ENCODE measurements at places on chromosomes 5 and 9.

DNA sequence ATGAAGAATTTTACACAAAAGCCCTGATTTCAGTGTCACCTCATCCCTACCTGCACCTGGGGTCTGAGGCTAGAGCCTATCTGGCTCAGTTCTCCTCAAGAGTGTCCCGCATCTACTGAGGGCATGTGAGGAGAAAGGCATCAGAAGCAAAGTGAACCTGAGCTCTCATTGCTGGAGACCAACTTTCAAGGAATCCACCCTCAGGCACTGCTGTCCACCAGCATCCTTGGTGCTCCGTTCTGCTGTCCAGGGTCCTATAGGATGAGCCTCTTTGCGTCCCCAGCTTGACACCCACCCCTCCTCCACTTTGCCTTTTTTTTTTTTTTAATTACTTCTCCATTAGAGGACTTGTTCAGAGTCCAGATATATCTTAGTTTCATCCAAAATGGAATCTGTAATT is 49.5 kb downstream of the CAMSAP1 start:
- DNase-seq, result no peak

- no peak for DNase-seq
Measured at GRCh38 chr5:156513123-156513815, 186.3 kb downstream of the SGCD start.

GRCh38 chr5:29351170-29351569 is 1842.3 kb upstream of the CDH6 start:
- no peak for DNase-seq

DNA sequence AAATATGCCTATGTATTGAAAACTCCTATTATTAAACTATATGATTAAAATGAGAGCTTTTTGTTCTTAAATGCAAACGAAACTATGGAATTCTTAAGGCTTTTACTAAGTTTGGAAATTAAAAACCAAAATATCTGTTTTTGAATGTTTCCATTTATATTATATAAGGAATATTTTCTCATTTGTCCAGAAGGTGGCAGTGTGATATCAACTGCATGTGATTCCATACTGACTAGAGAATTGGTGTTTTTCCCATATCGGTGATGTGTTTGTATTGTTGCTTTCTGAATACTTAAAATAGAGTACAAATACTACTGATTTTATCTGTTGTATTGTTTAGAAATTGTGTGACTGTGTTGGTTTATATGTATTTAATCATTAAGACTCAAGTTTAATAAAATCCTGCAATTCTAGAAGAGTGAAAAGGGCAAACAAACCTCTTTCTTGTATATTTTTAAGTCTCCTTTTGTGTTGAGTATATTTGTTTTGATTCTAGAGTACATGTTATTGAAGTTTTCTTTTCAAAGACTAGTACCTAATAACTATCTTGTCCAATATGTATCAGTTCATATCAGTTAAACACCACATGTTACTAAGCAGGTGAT is 320.8 kb downstream of the CCDC171 start:
- no peak for DNase-seq

DNA sequence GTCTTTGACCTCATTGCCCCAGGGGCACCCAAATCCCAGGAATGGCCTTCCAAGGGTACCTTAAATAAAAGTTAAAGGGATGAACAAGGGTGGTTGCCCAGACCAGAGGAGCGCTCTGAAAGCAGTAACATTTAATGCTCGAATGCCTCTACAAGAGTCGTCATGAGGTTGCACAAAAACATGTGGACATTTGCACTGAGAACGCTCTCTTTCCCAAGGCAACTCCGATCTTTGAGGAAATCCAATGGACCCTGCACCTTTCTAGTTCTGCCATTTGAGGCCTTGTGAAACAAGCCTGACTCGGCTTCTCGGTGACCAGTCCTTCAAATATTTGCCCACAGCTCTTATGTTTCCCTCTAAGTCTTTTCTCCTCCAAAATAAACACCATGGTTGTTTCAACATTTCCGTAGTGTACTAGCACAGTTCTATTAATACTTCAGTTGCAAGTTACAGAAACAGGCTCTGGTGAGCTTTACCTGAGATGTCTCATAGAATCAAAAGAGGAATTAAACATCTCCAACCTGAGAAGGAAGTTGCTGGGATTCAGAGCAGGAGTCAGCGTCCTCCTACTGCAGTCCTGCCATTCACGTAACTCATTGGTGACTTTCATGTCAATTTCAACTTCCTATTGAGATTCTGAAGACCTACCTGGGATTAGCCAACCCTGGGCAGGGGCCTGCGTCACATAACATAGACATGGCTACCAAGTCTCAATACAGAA is 168.8 kb upstream of the RAI14 start:
- no peak for DNase-seq

DNA sequence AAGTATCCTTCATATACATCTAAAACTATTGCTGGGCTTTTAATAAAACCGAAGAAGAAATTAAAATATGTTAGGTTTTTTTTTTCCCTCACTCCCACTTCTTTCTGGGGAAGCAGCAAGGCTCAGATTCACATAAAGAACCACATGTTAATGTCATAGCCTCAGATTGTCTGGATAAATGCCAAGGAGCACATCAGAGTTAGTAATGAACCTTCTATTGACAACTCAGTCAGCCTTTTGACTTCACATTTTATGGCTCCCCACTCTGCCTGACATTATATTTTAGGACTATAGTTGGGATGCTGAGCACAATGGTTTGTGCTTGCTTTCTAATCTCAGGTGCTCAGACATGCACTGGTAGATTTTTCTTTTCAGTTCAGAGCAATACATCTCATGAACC is 21.8 kb downstream of the DMAC1 start:
- no peak for DNase-seq

DNA sequence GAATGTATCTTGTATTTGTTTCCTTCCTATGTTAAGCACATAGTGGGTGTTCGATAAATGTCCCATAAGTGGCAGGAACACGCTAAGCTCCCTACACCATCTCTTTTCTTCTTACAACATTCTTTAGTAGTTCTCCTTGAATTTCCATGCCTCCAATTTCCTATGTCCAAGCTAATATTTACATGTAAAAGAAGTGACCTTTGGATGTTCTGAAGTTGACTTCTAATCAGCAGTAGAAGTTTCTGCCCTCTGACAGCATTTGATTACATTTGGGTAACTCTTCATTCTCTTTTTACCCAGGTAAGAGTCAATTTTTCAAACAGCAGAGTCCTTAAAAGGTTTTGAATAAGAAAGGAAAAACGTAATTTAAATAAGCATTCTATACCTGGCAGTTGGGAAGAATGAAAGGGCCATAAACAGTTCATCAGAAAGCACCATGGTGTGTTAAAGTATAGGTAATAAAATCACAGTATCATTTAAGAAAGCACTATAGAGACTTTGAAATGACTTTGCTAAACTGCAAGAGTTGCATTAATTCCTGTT is 78.9 kb downstream of the TRPM3 start:
- no peak for DNase-seq

DNA sequence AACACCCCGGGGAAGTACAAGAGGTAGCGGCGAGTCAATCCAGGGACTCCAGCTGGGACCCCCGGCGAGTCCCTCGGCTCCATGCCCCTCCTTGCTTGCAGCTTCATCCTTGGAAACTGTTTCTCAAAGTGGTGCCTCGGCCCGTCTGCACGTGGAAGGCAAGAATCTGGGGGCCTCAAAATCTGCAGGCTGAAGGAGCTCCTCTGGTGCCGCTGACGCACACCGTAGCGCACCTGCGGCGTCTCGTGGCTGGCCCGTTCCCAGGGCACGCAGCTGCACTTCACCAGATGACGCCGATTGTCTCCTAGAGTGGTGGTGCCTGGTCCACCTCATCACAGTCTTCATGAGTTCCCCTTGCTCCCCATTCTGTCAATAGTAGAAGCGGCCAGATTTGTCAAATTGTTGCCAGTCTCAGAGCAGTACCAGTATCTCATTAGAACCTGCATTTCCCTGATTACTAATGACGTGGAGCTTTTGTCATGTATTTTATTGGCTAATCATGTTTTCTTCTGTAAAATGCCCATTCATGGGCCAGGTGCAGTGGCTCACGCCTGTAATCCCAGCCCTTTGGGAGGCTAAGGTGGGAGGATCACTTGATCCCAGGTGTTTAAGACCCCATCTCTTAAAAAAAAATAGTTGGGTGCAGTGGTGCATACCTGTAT is 38.6 kb downstream of the GTF3C4 start:
- DNase-seq, result no peak

DNA sequence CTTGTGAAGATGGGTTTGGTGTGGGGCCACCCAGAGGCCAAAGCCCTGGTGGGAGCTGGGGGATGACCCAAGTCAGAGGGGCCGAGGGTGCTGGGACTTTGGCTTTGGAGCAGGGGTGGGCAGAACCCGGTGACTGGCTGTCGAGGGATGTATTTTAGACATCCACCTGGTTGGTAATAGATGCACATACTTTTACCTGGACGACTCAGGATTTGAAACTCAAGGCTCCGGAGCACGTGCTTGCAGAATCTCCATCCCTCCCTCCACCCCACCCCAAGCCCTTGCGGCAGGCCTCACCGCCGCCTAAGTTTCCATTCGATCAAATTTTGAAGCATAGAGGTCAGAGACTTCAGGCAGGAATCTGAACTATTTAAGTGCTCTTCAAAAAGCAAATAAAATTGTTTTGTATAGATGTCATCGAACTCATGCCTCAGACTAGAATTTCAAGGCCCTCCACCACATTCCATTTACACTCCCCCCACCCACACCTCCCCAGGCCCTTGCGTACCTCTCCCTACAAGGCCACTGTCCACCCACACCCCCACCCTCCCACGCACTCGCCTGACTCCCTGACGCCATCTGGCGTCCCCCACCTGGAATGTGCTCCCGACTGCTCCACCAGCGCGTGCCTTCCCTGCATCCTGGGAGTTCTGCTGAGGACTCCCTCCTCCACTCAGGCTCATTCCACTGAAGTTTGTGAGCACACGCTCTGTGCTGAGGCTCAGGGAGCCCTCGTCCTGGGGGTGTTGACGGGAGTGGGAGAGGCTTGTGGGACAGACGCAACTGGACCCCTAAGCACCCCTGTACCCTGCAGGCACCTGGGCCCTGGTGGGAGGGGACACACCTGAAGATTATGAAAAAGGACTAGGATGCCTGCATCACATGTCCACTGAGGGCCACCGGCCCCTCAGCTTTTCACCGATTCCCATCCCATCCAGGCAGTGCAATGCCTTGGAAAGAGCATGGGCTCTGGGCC is 56.4 kb upstream of the RPL26L1 start:
- DNase-seq, result peak; percentile 84

- no peak for DNase-seq
Measured at GRCh38 chr9:130779153-130779855, 55.8 kb upstream of the ABL1 start.

DNA sequence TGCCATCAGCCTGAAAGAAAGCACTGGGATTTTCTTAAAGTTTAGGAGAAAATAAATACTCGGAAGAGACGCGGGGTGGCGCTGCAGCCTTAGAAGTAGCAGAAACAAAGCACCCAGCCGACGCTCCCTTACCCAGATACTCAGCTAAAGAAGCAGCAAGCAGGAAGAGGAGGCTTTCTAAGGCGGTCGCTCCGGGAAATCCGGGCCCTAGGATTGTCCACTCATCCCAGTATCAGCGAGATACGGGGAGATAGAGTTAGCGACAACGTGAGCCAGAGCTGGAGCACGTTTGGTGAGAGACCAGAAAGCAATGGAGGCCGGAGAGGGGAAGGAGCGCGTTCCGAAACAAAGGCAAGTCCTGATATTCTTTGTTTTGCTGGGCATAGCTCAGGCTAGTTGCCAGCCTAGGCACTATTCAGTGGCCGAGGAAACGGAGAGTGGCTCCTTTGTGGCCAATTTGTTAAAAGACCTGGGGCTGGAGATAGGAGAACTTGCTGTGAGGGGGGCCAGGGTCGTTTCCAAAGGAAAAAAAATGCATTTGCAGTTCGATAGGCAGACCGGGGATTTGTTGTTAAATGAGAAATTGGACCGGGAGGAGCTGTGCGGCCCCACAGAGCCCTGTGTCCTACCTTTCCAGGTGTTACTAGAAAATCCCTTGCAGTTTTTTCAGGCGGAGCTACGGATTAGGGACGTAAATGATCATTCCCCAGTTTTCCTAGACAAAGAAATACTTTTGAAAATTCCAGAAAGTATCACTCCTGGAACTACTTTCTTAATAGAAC is at the start of gene PCDHB2:
Gene PCDHB2, plus strand, starts transcription at position 135 of the 782 bp plus-strand sequence. Its CDS starts 176 bp downstream, at position 311.
- DNase-seq, result no peak

GRCh38 chr5:157571357-157571827 is 4.2 kb downstream of the ADAM19 start:
- DNase-seq, result no peak

- DNase-seq, result peak; percentile 75
Measured at GRCh38 chr5:139543423-139543991, 17.6 kb upstream of the UBE2D2 start.

DNA sequence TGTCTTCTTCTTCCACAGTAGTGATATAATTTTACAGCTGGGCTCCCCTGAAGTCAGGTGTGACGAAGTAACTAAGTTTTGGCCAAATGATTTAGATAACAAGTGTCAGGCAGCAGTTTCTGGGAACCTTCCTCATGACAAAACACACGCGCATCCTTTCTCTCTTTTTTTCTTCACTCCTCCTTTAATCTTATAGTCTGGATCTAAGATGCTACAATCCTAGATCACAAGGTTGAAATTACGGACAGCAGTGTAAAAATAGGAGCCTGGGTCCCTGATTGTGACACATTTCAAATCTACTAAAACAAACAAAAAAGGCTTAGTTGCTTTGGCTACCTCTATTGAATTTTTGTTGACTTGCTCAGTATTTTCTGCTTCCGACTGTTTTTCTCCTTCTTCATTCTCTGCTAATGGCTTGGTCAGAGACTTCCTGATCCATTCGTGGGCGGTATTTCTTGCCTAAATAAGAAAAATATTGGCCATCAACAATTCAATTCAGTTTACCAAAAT is 36.1 kb downstream of the FAM114A2 start:
- no peak for DNase-seq

DNA sequence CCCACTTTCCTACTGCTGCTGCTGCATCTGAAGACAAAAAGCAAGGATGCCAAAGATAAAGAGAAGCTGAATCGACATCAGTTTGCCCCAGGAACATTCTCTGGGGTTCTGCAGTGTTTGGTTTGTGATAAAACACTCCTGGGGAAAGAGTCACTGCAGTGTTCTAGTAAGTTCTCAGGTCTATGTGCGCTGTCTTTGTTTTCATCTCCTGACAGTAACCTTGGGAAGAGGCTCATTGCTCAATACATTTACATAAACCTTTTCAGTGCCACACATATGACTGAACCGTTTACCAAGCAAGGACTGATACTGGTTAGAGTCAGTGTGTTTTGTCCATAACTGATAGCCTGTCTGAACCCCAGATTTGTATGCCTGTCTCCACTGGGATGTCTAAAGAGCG is 232.1 kb downstream of the ARHGEF28 start:
- no peak for DNase-seq

All from right atrium auricular region (tissue), 2 donors.